ENCODE measurements at places on chromosomes 12 and 14.

GRCh38 chr12:51407604-51408003, 16.4 kb upstream of the GALNT6 start:
- DNase-seq = no peak

DNA sequence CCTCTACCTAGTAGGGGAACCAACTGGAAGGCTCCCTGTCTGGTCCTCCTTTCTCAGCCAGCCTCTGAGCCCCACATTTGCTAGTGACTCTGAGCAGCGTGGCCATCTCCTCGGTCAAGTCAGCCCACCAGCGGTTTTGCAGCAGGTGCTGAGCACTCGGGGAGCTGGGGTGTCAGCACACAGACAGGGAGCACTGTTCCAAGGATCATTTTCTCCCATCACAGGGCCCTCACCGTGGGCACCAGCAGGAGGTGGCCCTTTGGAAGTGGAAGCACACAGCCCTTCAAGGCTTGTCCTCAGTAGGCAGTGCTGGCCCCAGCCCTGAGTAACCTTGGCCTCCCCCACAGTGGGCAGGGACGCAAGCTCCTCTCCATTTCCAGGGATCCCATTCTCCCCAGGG, 24.1 kb upstream of the EML1 start:
- DNase-seq = no peak

- DNase-seq = peak; percentile 29
Observed at GRCh38 chr14:88323523-88324199, 592 bp upstream of the KCNK10 start.

DNA sequence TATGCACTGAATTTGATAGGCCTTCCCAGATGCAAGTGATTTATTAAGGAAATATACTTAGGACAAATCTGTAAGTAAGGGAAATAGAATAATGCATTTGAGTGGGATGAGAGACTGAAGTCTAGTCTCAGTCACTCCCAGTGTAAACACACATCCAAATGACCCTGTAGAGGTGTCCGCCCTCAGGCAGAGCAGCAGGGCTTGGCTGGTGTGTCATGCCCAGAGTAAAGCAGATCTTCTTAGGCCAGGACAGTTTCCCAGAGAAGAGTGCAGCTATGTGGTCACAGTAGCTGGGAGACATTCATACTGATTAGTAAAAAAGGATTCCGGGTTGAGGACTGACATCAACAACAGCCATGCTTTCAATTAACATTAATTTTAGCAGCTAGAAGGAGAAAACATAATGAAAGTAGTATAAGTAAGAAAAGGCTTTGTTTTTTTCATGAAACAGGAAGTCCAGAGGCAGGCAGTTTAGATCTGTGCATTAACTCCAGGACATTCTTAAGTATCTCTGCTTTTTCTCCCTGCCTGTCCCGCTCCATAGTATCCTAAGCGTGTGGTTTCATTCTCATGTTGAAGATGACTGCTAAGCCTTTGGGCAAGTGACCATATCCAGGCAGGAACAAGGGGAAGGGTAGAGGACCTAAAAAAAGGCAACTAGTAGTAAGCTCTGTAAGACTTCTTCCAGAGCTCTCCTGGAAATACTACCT, 35.7 kb downstream of the CNTN1 start:
- no peak for DNase-seq

GRCh38 chr14:31902945-31903646, 174.0 kb upstream of the ARHGAP5 start:
- DNase-seq = no peak

DNA sequence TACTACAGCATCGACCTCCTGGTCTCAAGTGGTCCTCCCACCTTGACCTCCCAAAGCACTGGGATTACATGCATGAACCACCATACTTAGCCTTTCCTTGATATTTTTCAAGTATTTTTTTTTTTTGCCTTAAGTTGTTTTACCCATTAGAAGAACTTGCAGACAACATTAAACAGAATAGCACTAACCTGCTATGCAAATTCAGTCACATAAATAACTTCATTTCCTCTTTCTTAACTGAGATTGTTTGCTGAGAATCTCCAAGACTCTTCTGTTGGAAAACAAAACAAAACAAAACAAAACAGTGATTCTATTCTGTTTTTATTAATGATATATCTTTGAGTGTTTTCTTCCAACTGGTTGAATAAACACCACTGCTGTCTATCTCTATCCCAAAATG, 115.9 kb upstream of the IFNG-AS1 start:
- no peak for DNase-seq

DNA sequence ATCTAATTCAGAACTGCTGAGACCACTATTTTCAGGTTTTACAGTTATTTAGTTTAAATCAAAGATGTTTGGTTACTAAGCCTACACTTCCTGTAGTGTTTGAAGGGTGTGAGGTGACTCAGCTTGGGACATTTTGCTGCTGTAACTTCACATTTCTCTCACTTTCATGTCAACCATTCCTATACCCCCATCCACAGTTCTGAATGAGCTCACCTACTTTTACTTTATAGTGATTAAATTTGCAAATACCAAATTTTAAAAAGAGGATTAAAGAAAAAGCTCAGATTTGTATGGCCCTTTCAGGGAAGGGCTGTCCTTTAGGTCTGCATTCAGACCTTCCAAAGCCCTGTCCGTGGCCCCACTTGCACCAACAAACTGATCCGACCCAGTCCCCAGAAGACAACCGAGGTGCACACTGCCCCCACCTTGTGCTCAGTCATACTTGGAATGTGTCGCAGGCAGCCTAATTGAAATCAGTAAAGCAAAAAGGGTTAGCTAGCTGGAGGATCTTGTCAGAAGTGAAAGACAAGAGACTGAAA, 174.4 kb downstream of the MON2 start:
- peak; percentile 82 for DNase-seq

- DNase-seq = peak; percentile 46
Observed at GRCh38 chr12:14408208-14408607, 42.7 kb downstream of the ATF7IP start.

DNA sequence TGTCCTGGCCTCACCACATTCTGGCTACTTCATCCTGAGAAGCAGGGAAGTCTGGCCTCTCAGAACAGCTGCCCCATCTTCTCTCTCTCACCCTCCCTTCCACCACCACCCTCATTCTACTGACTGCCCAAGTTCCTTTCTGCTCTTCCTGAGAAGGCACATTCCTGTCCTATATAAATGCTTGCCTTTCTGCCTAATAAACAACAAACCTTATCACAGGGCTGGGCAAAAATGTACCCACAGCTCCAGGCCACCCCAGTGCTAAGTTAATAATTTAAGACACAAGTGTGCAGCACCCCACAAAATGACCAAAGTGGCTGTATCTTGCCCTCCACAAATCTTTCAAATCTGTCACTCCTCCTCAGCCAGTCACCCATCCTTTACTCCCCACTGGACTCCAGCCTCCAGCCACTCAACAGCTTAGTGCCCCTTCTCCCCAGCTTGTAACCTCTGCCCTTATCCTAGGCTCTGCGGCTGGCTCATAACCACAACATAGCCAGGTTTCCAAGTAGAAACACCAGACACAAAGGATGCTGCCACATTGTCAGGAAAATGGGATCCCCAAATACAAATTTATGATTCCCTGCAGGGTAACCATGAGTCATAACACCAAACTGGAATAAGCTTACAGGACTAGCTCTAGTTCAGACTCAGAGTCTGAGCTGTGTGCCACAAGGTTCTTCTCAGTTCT, 15.0 kb downstream of the OXA1L start:
- DNase-seq = peak; percentile 8

- DNase-seq = peak; percentile 22
Observed at GRCh38 chr12:45644541-45644940, 85.0 kb upstream of the ARID2 start.

DNA sequence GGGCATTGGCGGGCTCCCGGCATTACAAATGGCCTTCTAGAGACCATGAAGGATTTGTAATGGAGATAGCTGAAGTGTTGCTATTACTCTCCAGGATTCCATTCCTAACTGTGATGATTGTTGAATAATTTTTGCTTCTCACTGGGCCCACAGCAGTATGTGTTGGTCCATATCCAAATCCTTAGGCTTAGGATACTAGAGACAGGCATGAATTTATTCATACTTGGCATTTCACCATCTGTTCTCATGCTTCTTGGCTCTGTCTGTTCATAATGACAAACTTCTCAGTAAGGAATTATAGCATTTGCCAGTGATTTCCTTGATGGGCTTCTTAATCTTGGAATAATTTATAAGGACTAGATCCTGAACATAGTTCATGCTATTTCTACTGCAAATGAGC, 832.9 kb downstream of the C12orf50 start:
- DNase-seq = peak; percentile 30

- DNase-seq = no peak
Observed at GRCh38 chr12:122730215-122731014, at the start of gene HCAR1. HCAR1 (minus strand) TSS chr12:122730844; CDS start chr12:122730339, 505 bp downstream.

- DNase-seq = no peak
Observed at GRCh38 chr14:90246936-90247335, 9.4 kb upstream of the PSMC1 start.

GRCh38 chr14:88321692-88322503, 1.2 kb downstream of the KCNK10 start:
- DNase-seq = no peak

DNA sequence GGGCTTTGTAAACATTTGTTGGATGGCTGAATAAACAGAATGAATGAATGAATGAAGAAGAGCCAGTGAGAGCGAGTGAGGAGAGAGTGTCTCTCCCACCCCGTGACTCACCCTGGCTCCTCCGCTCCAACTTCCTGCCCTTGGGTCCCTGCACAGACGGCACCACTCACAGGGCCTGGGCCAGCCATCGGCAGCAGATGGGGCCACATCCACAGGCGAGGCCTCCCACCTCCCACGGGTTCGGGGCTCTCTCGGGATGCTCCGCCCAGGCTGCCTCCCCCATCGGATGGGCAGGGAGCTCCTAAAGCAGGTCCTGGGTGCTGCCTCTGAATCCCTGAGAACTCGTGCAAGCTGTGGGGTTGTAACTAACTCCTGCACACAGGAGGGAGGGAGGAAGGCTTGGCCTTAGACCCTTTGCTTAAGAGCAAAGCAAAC, 41.3 kb downstream of the CCNK start:
- DNase-seq = peak; percentile 79

GRCh38 chr14:106879241-106879640, 1352.9 kb downstream of the TMEM121 start:
- DNase-seq = no peak

- DNase-seq = no peak
Observed at GRCh38 chr14:102178806-102179205, 39.1 kb downstream of the WDR20 start.

DNA sequence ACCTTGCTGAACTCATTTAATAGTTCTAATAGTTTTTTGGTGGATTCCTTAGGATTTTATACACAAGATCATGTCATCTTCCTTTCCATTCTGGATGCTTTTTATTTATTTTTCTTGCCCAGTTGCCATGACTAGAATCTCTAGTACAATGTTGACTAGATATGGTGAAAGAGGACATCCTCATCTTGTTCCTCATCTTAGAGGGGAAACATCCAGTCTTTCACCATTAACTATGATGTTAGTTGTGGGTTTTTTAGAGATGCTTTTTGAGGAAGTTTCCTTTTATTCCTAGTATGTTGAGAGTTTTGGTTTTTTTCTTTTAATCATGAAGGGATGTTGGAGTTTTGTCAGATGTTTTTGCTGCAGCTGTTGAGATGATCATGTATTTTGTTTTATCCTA, 8.7 kb downstream of the ANKRD13A start:
- no peak for DNase-seq

GRCh38 chr14:35821564-35822411, 4.3 kb upstream of the BRMS1L start:
- peak; percentile 28 for DNase-seq

- DNase-seq = peak; percentile 93
Observed at GRCh38 chr14:88129306-88130056, 124.5 kb downstream of the GPR65 start.

DNA sequence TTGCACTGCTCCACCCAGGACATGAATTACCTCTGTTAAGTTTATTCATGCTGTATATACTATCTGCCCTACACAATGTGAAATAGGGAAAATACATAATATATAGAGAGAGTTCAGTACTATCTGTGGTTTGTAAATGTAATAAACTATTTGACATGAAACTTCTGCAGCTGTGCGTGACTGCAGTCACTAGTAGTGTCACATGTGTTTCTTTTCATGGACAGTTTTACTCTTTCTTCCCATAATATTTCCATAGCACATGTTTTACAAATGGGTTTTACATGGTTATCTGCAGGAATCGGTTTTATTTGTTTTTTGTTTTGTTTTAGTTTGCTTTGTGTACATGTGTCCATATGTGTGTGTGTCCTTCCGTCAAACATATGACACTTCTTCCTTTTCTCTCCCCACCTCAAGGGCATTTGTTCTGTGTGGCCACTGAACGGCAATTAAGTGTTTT, 1644.1 kb upstream of the FLRT2 start:
- DNase-seq = no peak

DNA sequence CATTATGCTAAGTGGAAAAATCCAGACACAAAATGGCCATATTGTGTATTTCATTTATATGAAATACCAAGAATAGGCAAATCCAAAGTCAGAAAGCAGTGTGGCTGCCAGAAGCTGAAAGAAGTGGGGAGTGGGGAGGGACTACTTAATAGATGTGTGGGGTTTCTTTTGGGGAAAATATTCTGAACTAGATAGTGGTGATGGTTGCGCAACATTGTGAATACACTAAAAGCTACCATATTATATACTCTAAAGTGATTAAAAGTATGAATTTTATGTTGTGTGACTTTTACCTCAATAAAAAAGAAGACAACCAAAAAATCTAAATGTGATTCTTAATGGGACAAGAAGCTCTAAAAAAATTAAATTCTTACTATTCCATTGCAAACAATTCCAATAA, 272.6 kb downstream of the DAD1 start:
- no peak for DNase-seq

GRCh38 chr14:99513946-99514551, 32.8 kb downstream of the CCNK start:
- no peak for DNase-seq

DNA sequence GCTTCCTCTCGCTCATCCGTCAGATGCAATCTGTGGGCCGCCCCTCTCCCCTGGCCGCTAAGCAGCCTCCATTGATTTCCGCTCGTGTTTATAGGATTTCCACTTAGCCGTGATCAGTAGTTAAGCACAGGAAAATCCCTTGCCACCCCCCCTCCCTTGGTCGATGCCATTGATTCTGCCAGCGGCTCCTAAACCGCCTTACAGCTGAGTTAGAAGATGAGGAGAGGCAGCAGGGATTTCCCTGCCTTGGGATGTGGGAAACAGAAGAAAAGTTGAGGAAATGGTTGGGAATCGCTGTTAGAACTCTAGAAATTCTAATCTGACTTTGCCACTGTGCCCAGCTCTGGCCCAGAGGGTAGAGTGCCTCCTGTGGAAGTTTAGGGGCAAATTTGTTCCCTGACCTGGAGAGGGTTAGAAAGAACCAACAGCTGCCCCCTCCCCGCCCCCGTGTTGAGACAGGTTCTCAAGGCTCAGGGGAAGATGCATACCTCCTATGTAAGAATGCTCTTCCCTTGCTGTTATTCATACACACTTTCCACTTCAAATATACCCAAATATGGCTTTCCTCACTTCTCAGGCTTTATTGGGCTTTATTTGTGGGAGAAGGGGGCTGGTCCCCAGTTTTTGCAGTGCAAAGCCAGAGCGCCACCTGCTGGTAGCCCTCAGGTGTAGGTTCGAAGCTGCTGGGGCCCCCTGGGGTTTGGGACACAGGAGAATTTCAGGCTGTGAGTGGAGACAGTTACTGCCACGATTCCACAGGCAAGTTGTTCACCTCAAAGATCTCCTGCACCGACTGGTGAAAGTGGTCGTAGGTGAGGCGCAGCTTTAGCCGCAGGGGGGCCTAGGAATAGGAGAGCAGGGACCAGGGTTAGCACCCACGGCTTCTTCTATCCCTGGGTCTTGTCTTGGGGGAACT, 3.2 kb downstream of the THTPA start:
- peak; percentile 57 for DNase-seq

Data from fibroblast of skin of right biceps (primary cell).